ENCODE measurements at places on chromosomes 3 and 15. TPM values are rescaled to one million over a fixed set of nuclear protein-coding genes. Genes with fewer than 3 reads are reported as not detected.

GRCh38 chr3:42526616-42527367, 24.3 kb downstream of the VIPR1 start:
- DNase-seq = peak; percentile 35

- DNase-seq = peak; percentile 12
These were observed 946.0 kb downstream of the IGSF11 start for GRCh38 chr3:118088696-118089095.

DNA sequence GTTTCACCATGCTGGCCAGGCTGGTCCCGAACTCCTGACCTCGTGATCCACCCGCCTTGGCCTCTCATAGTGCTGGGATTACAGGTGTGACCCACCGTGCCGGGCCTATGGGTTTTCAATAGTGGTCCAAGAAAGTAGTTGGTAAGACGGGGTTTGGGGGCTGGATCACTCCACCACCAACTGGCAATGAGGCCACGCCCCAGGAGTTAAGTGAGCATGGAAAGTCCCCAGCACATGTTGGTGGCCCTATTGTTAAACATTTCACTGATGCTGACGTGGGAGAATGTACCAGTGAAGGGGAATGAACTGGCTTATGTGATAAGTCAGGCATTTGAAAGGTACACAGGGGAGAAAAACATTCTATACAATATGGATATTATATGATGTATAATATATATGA, 80.4 kb downstream of the CHRD start:
- DNase-seq = no peak

GRCh38 chr15:63500265-63501250, 3.8 kb upstream of the USP3 start:
- no peak for DNase-seq

- peak; percentile 70 for DNase-seq
These were observed 12.1 kb upstream of the CX3CR1 start for GRCh38 chr3:39291903-39292329.

GRCh38 chr3:67154429-67154828, 156.3 kb downstream of the KBTBD8 start:
- no peak for DNase-seq

ZNF660 gene
- total RNA-seq = 14.7 TPM

CKMT1B gene
- total RNA-seq = 4.4 TPM

HHATL gene
- total RNA-seq = not detected
